ENCODE measurements at places on chromosomes 3 and 15.

- DNase-seq, result no peak
These were observed 3.1 kb upstream of the HCN4 start for GRCh38 chr15:73371812-73372211.

- no peak for DNase-seq
These were observed 14.1 kb downstream of the GYG1 start for GRCh38 chr3:149005416-149005815.

- no peak for DNase-seq
These were observed 212.1 kb downstream of the GBE1 start for GRCh38 chr3:81549388-81549787.

GRCh38 chr3:65979731-65980130 is 59.0 kb downstream of the MAGI1 start:
- no peak for DNase-seq

- no peak for DNase-seq
These were observed 569 bp downstream of the TMEM266 start for GRCh38 chr15:76060118-76060989.

DNA sequence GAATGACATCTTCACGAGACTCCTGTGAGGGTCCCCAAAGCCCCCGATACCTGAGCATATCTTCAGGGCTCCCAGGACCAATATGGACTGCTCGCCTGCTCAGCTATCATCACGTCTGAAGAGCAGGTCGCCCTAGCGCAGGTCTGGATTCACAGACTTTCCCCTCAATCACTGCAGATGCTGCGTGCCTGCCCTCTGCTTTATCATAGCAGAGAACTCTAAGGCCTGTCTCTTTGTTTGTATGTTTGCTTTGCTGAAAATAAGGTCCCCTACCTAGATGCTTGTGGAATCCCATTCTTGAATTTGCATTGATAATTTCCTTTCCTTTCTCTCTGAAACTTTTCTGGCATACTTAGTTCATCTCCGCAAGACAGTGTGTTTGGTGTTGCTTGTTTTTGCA is 140.3 kb upstream of the NSMCE3 start:
- no peak for DNase-seq

- no peak for DNase-seq
These were observed 90.1 kb upstream of the PRR23C start for GRCh38 chr3:139134678-139135372.

- DNase-seq, result no peak
These were observed 72.1 kb downstream of the IL1RAP start for GRCh38 chr3:190585805-190586630.

- no peak for DNase-seq
These were observed 13.0 kb upstream of the SLC30A4 start for GRCh38 chr15:45535486-45536042.

DNA sequence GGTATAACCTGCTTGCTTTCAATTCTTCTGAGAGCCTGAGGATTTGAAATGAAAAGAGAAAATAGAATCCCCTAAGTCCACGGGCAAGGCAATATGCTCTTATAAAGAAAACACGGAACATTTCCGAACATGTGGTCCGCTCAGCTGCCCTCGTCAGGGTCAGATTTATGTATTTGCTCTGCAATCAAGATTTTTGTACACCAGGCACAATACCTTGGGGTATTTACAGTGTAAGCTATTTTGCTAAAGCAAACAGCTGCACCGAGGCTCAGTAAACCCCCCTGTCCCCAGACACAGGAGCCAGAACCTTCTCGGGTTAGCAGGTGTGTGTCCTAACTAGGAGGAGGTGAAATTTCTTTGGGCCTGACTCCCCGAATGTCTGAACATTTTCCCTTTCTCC is 155.8 kb upstream of the LRIG1 start:
- no peak for DNase-seq

DNA sequence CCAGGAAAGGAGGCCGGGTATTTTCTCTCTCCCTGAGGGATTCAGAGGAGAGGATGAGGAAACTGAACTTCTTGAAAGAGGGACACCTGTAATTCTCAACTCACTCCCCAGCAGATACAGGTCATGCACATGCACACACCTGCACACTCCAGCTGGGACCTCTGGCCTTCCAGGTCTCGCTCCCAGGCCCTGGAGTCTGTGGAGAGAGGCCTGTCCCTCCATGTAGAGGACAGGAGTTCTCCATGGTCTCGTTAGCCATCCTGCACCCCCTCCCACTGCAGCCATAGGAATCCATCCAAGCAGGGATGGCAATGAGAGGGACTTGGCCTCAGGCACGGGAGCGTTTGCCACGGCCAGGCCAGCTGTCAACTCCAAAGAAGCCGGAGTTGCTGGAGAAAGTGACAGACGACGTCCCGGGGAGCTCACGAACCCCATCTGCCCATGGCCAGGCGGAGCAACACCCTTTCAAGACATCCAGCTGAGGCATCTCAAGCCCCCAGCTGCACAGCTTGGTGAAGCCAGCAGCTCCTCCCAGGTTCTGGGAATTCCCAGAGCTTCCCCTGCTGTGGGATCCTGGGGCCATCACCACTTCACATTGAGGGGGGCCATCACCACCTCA is 223.3 kb downstream of the UACA start:
- no peak for DNase-seq

GRCh38 chr15:40926659-40927494 is 2.3 kb upstream of the DLL4 start:
- no peak for DNase-seq

DNA sequence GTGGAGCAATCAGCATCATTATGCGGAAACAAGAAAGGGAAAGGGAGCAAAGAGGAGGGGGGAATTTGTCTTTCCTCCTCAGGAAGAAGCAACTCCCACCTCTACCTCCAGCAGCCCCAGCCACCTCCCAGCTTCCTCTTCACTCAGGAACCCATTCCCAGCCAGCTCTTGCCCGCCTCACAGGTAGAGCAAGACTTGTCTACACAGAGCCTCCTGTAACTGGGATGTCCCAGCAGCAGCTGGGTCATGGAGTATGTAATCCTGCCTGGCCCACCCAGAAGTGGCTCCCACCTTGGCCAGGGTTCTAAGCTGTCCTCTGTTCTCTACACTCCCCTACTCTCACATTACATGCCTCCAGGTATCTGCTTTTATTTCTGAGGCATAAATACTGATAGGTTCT is 14.0 kb downstream of the IGDCC3 start:
- DNase-seq, result no peak
